ENCODE measurements at places on chromosomes 12 and 14.
A peak's percentile ranks its signal among the peaks of the same experiment; 100 is the strongest.

GRCh38 chr12:6827437-6827911, 733 bp upstream of the P3H3 start:
- DNase-seq = peak; percentile 50

DNA sequence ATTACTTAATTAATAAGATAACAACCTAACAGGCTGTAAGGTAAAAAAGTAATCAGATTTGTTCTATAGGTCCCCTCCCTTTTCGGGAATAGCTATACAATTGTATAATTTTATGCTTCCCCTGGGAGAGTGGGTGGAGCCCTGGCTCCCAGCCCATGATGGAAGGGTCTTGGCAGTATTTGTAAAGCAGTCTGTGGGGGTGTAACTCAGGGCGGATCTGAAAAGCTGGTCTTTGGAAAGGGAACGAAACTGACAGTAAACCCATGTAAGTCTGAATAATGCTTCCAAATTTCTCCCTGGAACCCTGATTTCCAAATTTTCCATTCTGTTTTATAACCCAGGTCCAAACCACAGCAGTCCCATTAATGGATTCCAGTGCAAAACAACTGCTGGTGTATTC, 110.4 kb downstream of the DAD1 start:
- no peak for DNase-seq

DNA sequence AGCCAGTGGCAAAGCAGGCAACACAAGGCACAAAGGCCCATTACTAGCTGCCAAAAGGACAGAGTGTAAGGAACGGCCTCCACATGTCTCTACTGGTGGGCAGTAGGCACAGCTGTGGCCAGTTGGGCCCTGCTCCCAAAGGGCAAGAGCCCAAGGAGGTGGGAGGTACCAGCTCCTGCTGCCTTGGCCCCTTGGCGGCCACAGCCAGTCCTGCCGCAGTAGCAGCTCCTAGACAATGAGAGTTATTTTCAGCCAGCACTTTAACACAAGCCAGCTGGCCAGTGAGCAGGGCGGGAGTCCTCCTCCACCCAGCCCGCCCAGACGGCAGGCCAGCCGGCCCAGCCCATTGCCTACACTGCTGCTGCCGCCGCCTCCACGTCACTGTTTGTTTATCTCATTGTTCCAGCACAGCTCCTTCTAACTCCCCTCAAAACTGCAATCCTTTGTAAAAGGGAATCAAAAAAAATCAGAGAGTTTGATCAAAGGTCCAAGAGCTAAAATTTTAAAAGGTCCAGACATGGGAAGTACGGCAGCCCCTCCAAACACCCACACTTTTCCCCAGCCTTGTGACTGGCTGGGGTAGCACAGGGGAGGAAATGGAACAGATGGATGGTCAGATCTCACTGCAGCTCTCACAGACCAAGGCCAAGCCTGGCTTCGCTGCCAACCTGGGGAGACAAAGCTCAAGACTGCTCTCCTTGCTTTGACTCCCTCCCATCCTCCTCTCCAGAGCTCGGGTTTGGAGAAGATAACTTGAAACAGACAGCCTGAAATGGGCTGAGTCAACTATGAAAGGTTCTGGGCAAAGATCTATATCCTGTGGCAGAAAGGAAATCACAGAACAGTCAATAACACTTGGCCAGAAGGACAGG, 33.5 kb downstream of the FMNL3 start:
- peak; percentile 86 for DNase-seq

- DNase-seq = no peak
Observed at GRCh38 chr14:99382071-99382470, 98.6 kb downstream of the SETD3 start.

DNA sequence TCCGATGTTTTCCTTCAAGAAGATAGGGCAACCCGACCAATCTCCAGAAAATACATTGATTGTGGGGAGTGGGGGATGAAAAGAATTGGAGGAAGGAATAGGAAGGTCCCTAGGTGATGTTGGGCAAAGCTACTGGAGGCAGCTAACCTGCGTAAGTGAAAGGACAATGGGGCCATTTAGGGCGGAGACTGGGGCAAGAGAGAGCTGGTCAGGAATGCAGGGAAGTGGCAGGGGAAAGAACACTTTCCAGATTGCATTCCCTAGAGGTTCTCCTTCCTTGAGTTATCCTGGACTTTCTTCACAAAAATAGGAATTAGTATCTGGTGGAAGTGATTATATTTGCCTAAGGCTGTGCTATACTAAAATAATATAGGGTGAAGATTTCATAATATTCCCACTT, 151.8 kb upstream of the HMGA2 start:
- no peak for DNase-seq

DNA sequence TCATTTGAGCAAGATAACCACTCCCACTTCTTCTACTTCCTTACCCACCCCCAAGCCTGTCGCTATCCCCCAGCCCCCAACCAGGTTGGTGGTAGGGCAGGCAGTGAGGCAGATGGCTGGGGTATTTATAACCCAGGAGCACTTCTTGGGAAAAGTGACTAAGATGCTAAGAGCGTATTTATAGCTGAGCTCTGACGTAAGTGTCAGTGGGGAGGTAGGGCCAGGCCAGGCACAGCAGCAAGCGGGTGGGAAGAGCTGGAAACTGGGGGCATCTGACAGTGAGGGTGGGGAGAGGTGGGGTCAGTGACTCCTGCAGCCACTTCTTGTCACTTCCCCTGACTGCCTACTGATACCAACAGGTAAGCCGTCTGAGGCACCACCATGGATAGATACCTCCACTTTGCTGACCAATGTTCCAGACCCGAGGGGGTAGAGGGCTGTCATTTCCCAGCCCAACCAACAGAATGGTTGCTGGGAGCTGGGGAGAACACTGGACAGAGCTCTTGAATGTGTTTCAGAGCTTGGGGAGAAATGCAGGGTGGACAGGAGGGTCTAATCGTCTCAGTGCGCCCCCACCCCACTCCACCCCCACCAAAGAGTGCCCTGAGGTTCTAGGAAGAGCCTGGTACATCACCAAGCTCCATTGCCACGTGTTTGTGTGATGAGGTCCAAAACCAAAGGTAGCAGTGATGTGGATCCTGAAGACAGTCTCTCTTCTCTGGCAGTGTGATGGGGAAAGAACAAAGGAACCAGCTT, 2.7 kb upstream of the INHBE start:
- DNase-seq = no peak

- no peak for DNase-seq
Observed at GRCh38 chr12:100860611-100861010, 66.0 kb downstream of the ANO4 start.

DNA sequence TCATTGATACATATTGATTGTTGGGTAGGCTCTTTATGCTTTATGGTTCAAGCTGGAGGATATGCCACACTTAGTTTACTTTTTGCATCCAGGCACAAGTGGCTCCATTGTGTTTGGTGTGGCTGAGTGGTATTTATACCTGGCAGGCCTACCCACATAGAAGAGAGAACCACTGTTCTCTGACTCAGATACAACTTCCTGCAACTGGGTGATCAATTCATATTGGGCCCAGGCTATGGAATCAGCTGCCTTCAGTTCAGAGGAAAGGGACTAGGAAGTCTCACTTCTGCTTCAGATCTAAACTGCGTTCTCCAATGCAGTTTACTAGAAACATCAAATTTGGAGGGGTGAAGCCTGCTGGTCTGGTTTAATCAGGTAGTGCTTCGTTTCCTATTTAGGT, 49.8 kb upstream of the LRRK2 start:
- no peak for DNase-seq

GRCh38 chr12:68036642-68037041, 47.4 kb downstream of the IFNG-AS1 start:
- no peak for DNase-seq

DNA sequence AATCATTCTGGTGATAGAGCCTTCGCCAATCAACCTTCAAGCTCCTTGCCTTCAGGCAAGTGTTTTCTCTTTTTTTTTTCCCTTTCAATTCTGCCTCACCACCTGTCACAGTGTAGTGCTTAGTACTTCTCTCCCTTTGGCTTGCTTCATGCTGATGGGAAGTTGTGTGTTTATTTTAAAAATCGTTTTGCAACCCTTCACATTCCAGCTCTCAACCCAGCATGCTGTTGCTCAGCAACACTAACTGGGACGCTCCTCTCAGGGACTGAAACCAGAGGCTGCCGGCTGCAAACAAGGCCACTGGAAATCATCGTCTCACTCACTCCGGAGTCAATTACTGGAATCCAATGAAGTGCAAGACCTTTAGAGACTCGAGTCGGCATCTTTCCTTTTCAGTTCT, 342.7 kb downstream of the PRKD1 start:
- no peak for DNase-seq

- no peak for DNase-seq
Observed at GRCh38 chr12:87469295-87469694, 559.9 kb downstream of the C12orf50 start.

DNA sequence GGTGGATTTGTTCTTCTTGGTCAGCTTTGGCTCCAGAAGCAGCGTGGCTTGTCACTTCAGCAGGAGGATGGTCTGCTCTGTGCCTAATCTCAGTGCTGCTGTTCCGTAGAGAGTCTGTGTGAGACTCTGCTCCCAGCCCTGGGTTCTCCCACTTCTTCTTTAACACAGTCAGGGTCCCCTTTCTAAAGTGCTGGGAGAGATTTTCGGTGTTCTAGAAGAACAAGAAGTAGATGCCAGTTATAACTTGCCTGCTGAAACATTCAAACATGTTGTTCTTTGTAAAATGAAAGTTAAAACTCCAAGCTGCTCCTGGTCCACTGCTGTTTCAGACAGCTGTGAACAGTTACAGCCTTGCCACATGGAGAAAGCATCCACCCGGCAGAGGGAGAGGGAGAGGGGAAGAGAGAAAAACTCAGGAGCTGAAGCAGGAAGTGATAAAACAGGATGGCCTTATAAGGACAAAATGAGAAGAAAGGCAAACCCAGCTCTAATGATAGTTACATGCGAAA, 55.2 kb upstream of the CERS5 start:
- peak; percentile 46 for DNase-seq

DNA sequence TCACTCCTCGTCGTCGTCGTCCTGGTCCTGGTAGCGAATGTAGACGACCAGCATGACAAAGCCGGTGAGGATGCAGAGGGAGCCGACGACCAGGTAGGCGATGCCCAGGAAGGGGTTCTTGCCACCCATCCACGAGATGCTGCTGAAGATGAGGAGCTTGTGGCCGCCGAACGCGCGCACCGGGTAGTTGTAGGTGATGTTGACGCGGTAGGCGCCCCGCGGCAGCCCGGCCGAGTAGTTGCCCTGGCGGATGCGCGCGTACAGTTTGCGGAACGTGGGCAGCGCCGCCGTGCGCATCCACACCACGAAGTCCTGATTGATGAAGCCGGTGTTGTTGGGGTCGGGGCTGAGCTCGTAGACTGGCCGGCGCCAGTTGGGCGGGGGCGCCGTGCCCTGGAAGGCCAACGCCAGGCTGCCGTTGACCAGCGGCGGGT, 1.0 kb downstream of the TMEM30B start:
- DNase-seq = no peak

- DNase-seq = no peak
Observed at GRCh38 chr12:29582677-29583272, 85.3 kb upstream of the OVCH1 start.

DNA sequence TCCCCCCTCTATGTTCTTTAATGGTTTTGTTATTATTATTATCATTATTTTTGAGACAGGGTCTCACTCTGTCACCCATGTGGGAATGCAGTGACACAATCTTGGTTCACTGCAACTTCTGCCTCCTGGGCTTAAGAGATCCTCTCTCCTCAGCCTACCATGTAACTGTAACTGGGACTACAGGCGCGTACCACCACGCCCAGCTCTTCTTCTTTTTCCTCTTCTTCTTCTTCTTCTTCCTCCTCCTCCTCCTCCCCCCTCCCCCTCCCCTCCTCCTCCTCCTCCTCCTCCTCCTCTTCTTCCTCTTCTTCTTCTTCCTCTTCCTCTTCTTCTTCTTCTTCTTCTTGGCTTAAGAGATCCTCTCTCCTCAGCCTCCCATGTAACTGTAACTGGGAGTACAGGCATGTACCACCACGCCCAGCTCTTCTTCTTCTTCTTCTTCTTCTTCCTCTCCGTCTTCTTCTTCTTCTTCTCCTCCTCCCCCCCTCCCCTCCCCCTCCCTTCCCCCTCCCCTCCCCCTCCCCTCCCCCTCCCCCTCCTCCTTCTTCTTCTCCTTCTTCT, 5.4 kb upstream of the KRT7 start:
- no peak for DNase-seq

DNA sequence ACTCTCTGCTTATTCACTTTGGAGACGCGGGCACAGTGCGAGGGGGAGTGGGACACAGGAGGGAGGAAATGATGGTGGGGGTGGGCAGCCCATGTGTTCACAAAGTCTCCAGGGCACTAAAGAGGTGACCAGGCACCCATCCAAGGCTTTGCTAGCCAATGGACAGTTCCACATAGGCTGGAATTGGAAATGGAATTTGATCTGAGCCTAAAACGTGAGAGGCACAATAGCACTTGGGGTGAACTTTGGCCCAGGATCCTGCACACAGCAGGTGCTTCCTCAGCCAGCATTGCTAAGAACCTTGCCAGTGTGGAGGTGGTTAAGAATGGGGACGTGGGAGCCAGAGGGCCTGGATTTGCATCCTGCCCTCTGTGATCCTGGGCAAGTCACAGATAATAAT, 193.8 kb downstream of the CHST11 start:
- no peak for DNase-seq

GRCh38 chr12:79156846-79157463, 292.4 kb downstream of the SYT1 start:
- DNase-seq = no peak

- no peak for DNase-seq
Observed at GRCh38 chr12:10873378-10873777, 10.7 kb downstream of the PRH1 start.

- no peak for DNase-seq
Observed at GRCh38 chr14:88856786-88857366, 32.4 kb downstream of the TTC8 start.

- DNase-seq = peak; percentile 26
Observed at GRCh38 chr14:71399057-71399487, 491.8 kb downstream of the PCNX1 start.

DNA sequence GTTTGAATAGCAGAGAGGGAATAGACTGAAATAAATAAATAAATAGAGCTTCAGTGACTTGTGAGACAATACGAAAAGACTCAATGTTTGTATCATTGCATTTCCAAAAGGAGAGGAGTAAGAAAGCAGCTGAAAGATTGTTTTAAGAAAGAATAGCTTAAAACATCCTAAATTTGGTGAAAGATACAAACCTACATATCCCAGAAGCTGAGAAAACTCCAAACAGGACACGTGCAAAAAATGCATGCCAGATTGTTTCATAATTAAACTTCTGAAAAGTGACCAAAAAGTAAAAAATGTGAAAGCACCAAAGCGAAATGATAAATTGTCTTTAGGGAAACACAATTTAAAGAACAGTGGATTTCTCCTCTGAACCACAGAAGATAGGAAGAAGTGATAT, 711.0 kb downstream of the AACS start:
- DNase-seq = no peak

GRCh38 chr12:96472384-96472783, 17.0 kb upstream of the CFAP54 start:
- DNase-seq = peak; percentile 68

- DNase-seq = no peak
Observed at GRCh38 chr12:116443821-116444589, 115.2 kb upstream of the MAP1LC3B2 start.

GRCh38 chr12:27964123-27964522, 8.4 kb downstream of the PTHLH start:
- no peak for DNase-seq

DNA sequence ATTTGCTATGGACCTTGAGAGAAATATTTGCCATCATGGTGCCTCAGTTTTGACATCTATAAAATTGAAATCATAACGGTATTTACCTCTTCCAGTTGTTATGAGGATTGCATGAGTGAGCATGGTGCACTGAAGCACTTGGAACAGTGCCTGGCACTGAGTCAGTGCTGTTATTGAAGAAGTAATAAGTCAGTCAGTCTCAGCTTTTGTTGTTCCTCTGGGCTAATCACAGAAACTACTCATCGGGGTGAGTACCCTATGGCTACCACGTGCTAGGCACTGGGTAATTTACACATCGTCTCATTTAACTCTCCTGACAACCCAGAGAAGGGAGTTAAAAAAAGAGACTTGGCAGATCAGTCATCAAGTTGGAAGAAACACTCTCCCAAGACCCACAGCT, 159.5 kb upstream of the NRXN3 start:
- DNase-seq = no peak
